ENCODE measurements at places on chromosomes 1 and 21.
A peak's percentile ranks its signal among the peaks of the same experiment; 100 is the strongest.

GRCh38 chr1:228226141-228226874 is 18.5 kb downstream of the OBSCN start:
- peak overlapping the region; percentile 100 for H3K27ac ChIP-seq
- no peak for DNase-seq
- peaks cover 62% of the 10 kb centered on the region for H3K36me3 ChIP-seq
- H3K4me3 ChIP-seq: no peak overlapping the region

DNA sequence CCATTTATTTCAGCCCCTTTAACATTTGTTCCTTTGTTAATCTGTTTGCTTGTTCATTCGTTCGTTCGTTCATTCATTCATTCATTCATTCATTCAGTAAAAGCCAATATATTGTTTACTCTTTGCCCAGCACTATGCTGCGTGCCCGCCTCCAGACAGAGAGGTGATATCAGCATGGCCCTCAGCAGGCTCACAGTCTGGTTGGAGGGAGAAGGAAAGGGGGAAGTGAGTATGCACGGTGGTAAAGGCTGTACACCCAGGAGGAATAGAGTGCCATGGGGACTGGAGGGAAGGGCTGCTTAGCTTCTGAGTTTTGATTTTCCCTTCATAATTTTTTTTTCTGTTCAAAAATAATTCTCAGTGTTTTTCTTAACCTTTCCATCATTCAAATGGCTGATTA is 144.7 kb downstream of the NOS1AP start:
- H3K27ac ChIP-seq: no peak overlapping the region
- peaks cover 11% of the 10 kb centered on the region for H3K4me1 ChIP-seq
- no peak for DNase-seq
- no peaks in the 10 kb centered on the region for H3K36me3 ChIP-seq

DNA sequence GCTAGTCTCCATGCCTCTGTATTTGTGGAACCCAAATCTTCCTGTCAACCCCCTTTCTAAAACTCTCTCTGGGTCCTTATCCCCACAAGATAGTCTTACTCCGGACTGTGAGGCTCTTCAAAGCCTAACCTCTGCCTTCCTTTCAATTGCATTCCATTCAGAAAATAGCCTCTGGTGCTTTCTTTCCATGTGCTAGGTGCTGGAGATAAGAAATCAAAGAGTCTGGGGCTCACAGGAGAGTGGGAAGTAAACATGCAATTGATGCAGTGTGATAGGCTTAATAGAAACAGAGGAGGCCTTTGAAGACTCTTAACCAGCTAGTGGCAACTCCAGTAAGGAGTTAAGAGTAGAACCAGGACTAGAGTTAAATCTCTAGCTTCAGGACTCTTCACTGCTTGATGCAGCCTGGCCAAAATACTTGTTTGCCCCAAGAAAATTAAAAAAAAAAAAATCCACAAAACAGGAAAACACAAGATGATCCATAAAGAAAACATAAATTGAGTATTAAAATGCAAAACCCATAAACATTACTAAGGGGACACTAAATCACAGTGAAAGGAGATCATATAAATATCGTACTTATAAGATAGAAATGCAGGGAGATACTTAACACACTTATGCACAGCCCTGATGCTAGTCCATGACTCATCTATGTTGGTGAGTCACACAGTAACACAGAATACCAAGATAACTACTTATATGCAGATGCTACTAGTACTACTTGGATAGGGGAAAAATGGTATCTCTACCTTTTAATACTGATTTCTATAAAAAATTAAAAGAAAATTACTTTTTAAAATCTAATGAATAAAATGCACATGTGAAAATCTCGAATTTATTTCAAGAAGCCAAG is 341.5 kb downstream of the KCNH1 start:
- H3K27me3 ChIP-seq: no peaks in the 10 kb centered on the region
- H3K4me1 ChIP-seq: no peaks in the 10 kb centered on the region
- no peak overlapping the region for H3K27ac ChIP-seq
- no peak for DNase-seq

DNA sequence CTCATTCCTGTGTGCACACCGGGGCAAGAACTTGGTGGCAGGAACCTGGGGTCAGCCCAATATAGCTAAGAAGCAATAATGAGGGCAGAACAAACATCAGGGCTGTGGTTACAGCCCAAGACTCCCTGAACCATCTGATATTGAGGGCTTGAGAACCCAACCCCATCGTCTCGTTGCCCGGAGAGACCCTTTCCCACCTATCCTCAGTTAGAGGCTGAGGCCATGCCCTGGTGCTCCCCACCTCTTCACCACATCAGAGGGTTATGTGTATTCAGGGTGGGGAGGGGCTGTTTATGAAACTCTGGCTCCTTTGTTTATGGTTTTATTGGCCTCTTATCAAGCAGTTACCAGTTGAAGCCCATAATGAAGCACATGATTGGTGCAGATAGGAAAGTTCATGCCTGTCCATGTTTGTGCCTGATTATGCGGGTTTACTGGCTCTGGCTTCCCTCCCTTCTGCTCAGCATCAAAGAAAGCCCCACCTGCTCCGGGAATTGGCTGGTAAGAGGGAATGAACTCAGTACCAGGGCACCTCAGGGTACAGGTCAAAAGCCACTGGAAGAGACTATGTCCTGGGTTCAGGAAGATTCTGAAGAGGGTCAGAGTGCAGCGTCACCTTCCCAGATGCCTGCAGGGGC is 14.5 kb downstream of the NUAK2 start:
- H3K4me3 ChIP-seq: no peak overlapping the region
- no peaks in the 10 kb centered on the region for H3K27me3 ChIP-seq
- H3K4me1 ChIP-seq: no peaks in the 10 kb centered on the region

DNA sequence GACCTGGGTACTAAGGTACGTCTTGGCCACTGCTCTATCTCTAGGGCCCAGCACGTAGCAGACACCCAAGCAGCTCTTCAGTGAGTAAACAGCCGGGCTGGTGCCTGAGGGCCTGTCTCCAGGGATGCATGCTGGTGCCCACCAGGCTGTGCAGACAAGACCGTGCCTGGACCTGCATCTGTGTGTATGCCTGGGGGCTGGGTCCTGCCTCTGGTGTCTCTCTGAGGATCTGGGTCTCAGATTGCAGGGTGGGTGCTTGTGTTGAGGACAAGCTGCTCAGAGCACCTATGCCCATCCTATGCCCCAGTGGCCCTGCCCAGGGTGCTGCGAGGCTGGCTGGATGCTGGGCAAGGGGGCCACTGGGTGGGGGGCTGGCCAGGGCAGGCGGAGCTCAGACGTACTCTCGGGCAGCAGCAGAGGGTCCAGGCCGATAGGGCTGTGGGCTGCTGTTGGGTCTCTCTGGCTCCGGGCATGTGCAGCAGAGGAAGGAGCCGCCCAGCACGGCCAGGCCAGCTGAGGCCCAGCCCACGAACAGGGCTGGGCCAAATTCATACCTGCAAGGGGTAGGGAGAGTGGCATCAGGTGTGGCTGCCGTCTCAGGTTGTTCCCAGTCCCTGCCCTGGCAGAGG is 4.4 kb downstream of the CLDN19 start:
- H3K36me3 ChIP-seq: no peaks in the 10 kb centered on the region
- no peaks in the 10 kb centered on the region for H3K27me3 ChIP-seq
- DNase-seq: no peak

DNA sequence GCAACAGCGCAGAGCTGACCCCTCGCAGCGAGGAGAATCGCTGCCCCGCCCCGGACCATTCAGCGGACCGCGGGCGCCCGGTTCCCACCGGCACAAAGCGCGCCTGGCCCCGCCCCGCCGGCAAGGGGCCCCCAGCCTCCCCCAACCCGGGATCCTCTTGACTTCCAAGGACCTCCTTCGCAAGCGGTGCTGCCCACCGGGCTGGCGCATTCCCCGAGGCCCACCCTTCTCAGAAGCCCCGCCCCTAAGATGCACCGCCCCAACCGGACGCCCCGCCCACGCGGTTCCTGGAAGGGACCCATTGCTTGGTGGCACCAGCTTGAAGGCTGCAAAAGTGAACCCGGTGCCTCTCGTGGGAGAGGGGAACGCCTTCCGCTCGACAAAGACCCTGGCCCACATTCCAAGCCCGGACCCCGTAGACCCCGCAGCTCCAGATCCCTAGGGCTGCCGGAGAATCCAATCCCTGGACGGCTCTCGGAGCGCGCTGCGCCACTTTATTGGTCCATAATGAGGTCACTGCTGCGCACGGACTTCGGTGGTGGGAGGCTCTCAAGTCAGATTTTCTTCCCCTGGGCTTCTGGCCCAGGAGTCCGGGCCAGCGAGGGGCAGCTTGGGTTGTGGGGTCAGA is 2.0 kb downstream of the HES3 start:
- peaks cover 3% of the 10 kb centered on the region for H3K4me1 ChIP-seq
- no peaks in the 10 kb centered on the region for H3K36me3 ChIP-seq
- H3K27ac ChIP-seq: no peak overlapping the region

DNA sequence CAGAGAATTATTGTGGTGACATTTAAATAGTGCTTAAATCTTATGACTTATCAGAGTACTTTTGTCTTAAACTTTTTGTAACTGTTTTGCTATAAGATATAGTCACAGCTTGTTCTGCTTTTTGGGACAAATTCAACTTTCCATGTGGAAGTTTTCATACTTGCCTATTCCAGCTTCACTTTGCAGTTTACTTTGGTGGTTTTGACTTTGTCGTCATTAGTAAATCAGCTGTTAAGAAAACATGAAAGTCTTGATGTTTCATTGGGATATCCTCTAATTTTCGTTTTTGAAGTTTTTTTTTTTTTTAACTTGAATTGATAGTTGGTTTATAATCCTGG is 31.3 kb downstream of the SDCCAG8 start:
- peaks cover 31% of the 10 kb centered on the region for H3K36me3 ChIP-seq
- no peak overlapping the region for H3K4me3 ChIP-seq
- H3K4me1 ChIP-seq: no peaks in the 10 kb centered on the region
- no peak overlapping the region for H3K27ac ChIP-seq
- DNase-seq: no peak

DNA sequence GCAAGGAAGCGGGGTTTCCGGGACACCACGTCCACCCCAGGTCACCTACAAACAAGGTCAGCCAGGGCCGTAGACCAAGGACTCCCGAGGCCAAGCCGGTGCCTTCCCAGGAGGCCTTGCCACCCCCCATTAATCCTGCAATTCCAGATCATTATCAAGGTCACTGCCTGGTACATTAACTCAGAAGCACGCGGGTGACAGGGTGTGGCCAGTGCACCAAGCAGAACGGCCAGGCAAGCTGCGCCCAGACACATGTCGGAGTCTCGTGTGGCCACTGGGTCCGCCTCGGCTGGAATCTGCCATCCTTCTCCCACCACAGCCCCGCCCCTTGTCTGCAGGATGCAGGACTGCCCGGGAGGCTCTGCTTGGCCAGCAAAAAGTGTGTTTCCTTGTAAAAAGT is 144.7 kb downstream of the PRDM16 start:
- H3K27ac ChIP-seq: no peak overlapping the region
- H3K4me3 ChIP-seq: no peak overlapping the region
- no peaks in the 10 kb centered on the region for H3K36me3 ChIP-seq
- H3K27me3 ChIP-seq: peaks cover 14% of the 10 kb centered on the region

- peak overlapping the region; percentile 91 for H3K27ac ChIP-seq
- H3K4me3 ChIP-seq: peak overlapping the region; percentile 14
- no peaks in the 10 kb centered on the region for H3K27me3 ChIP-seq
- H3K4me1 ChIP-seq: peaks cover 84% of the 10 kb centered on the region
- DNase-seq: peak; percentile 60
- no peaks in the 10 kb centered on the region for H3K36me3 ChIP-seq
These were observed 7.4 kb downstream of the SOX13 start for GRCh38 chr1:204080163-204080903.

DNA sequence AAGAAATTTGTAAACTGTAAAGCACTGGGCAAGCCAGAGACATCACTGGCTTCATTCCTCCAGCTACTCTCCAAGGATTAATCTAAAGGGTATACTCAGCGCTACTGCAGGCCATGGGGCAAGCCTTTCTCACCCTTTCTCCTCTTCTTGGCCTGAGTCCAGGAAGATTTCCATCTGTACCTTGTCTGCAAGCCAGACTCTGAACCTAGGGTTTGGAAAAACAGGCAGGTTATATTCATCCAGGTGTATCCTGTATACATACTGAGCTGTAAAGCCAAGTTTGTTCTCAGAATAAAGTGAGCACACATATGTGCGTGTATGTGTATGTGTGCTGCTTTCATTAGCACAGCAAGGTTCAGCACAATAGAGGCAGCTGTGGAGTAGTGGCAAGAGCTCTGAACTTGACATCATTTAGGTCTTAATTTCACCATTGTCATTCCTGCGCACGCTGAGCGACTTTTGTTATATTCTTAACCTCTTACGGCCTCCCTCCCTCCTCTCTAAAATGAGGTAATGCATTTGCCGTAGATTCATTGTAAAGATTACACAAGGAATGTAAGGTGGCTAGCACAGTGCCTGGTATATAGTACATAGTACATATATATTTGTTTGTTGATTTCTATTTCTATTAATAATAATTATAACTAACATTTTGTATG is 128.1 kb upstream of the JUN start:
- H3K27me3 ChIP-seq: no peaks in the 10 kb centered on the region
- no peak overlapping the region for H3K4me3 ChIP-seq

DNA sequence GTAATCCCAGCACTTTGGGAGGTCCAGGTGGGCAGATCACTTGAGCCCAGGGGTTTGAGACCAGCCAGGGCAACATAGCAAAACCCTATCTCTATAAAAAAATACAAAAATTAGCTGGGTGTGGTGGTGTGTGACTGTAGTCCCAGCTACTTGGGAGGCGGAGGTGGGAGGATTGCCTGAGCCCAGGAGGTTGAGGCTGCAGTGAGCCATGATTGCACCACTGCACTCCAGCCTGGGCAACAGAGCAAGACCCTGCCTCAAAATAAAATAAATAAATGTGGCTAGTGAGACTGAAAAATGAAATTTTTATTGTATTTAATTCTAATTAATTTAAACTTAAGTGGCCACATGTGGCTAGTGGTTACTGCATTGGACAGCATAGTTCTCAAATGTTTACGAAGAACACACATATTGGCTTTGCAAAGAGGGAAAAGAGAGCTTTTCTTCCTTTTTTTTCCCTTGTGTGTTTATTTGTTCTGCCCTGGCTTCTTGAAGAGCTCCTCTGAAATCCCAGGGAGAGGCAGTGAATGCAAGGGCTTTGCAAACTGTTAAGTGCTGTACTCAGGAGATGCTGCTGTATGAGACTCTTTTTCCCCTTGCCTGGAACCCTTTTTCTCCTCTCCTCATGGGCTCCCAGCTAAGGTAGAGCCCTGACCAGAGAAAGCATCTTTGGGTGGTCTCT is 59.0 kb upstream of the RPL11 start:
- no peak overlapping the region for H3K27ac ChIP-seq
- no peaks in the 10 kb centered on the region for H3K27me3 ChIP-seq
- H3K4me1 ChIP-seq: peaks cover 4% of the 10 kb centered on the region
- H3K36me3 ChIP-seq: no peaks in the 10 kb centered on the region
- H3K4me3 ChIP-seq: no peak overlapping the region

GRCh38 chr1:193283016-193283415 is 96.6 kb upstream of the B3GALT2 start:
- no peaks in the 10 kb centered on the region for H3K4me1 ChIP-seq
- DNase-seq: no peak
- H3K27me3 ChIP-seq: no peaks in the 10 kb centered on the region

- no peak overlapping the region for H3K4me3 ChIP-seq
- no peaks in the 10 kb centered on the region for H3K36me3 ChIP-seq
- no peak overlapping the region for H3K27ac ChIP-seq
- no peaks in the 10 kb centered on the region for H3K4me1 ChIP-seq
These were observed 178.4 kb upstream of the TMEM51 start for GRCh38 chr1:14975119-14975518.

GRCh38 chr1:3993619-3994375 is 93.7 kb upstream of the C1orf174 start:
- DNase-seq: no peak
